ENCODE measurements at places on chromosomes 4 and X.

DNA sequence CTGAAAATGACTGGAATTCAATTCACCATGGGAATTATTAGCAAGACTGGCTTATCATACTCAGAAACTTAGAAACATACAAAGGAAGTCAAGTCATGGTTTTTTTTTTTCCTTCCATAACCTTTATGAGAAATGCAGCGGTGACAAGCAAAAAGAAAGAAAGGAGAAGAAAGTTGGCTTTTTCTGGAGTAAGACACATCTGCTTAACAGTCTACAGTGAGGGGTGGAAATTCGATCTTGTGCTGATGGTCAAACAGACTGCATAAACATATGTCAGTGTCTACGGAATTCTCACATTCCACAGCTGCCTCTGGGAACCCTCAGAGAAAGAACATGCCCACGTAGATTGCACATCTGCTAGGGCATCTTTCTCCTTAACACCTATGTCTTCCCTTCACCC, 54.6 kb downstream of the PROM1 start:
- DNase-seq = no peak

DNA sequence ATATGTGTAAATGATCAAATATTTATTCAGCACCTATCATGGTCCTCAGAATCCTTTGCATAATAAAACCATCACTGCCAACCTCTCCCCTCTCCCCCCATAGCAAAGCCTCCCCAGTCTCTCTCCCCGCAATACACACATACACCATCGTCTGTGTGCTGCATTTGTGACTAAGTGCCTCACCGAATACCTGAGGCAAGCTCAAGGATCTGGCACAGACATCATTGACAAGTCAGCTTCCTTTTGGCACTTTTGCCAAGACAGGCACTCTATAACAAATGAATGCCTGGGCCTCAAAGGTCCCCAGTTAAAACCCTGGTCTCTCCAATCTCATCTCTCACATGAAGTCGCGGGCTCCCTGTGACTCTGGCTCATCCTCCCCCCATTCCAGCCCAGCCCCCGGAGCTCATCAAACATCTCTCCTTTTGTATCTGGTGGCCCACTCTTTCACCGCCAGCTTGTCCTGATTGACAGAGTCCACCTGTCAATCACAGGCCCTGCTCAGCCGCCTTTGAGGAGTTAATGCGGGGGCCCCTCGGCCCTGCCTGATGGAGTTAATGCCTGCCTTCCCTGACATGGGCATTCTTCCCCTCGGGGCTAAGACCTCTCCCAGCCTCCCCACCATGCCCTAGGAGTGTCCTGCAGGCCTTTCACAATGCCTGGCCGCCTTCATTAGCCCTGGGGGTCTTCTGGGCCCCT, 135.8 kb upstream of the ATP6AP2 start:
- no peak for DNase-seq

- no peak for DNase-seq
These were observed 852.4 kb downstream of the CCSER1 start for GRCh38 chr4:90979556-90979955.

DNA sequence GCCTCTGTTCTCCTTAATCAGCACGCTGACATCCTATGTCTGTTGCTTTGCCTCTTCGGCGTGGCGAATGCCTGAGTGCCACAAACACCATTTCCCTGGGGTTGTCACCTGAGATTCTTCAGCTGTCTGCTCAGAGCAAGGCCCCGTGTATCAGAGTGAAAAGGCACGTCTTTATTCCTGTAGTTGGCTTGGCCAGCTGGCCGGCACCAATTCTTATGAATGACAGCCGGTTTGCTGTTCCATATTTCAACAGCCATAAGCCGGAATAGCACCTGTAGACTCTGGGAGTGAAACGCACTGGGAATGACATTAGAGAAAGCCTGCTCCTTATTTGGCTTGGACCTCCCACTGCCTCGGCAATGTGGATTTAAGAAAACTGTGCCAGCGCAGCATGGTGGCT, 89.3 kb downstream of the MGST2 start:
- DNase-seq = no peak

- DNase-seq = no peak
These were observed 27.2 kb upstream of the IGSF1 start for GRCh38 chrX:131316260-131316659.

DNA sequence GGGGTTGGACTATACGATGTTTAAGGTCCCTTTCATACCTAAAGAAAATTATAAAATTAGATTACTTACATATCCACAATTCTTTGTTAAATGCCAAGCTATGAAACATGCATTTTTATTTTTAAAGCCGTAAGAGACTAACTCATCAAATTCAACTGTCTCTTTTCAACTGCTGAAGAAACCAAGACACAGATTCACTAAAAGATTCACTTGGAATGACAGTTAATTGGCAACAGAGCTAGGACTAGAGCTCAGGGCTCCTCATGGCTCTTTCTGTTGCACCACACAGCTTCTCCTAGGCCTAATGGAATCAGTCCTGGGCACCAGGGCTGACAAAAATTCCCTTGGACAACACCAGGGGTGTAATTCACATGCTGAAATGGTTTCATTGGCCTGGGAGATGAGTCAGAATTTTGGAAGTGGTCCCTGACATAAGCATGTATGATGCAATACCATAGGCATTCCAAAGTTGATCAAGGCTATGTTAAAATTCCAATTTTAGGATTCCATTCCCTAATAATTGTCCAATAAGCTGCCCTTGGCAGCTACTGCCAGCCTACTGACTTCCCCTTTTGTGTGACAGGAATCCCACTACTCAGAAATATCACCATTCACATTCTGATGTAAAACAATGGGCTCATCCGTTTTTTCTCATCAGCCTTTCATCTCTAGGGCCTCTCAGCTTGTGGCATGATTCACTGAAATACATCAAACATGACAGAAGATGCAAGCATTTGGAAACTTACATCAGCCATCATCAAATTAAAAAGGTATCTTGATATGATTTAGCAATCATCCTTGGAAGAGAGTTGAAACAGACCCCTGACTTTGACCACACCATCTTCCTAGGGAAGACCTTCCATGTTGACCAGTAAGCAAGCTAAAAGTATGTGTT, 54.2 kb downstream of the PLAC1 start:
- DNase-seq = no peak

- DNase-seq = no peak
These were observed 417.6 kb upstream of the ZFP42 start for GRCh38 chr4:187577941-187578480.

- DNase-seq = no peak
These were observed 727.4 kb downstream of the FAM133A start for GRCh38 chrX:94401426-94401825.

DNA sequence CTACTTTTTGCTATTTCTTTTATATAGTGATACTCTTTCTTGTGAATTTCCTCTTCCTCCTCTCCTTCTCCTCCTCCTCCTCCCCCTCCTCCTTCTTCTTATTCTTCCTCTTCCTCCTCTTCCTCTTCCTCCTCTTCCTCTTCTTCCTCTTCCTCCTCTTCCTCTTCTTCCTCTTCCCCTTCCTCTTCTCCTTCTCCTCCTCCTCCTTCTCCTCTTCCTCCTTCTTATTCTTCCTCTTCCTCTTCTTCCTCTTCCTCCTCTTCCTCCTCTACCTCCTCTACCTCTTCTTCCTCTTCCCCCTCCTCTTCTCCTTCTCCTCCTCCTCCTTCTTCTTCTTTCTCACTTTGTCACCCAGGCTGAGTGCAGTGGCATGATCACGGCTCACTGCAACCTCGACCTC, 36.3 kb upstream of the RBMX start:
- DNase-seq = no peak

DNA sequence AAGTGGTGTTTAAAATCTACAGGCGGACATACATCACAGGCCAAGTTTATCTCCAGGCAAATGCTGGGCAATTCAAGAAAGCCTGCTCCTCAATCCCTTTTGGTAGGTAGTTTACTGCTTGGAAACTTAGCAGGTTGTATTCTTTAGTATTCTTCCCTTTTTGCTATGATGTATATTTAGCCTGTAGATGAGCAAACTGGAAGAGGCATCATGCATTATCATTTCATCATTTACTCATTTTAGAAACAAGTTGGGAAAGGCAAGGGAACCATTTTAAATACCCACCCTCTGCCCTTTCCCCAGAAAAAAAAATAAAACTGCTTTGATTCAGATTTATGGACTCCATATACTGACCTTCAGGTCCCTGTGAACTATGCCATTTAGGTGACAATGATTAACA, 213.2 kb downstream of the CAMK2D start:
- no peak for DNase-seq

DNA sequence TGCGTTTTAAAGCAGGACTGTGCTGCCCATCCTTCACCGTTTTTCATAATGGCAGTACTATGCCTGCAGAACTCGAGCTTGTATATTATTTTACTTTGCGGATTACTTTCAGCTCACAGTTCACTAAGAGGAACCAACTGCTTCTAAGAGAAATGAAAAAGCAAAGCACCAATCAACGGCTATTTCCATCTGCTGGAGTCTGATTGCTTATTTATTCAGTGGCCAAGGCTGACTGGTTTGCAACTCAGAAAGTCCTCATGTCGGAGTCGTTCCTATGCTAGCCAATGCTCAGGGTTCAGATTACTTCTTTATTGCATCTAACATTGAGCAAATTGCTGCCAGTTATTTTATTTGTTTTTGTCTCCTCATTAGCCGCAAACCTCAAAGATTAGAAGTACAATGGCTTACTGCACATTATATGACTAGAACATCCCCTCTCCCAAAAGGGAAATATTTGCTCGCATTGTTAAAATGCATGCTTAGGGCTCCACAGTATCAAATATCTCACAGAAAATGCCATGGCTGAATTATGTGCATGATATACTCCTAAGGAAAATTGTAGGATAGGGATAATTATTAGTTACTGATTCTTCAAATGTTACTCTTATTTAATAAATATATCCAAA, 1628.2 kb upstream of the ADGRL3 start:
- no peak for DNase-seq

DNA sequence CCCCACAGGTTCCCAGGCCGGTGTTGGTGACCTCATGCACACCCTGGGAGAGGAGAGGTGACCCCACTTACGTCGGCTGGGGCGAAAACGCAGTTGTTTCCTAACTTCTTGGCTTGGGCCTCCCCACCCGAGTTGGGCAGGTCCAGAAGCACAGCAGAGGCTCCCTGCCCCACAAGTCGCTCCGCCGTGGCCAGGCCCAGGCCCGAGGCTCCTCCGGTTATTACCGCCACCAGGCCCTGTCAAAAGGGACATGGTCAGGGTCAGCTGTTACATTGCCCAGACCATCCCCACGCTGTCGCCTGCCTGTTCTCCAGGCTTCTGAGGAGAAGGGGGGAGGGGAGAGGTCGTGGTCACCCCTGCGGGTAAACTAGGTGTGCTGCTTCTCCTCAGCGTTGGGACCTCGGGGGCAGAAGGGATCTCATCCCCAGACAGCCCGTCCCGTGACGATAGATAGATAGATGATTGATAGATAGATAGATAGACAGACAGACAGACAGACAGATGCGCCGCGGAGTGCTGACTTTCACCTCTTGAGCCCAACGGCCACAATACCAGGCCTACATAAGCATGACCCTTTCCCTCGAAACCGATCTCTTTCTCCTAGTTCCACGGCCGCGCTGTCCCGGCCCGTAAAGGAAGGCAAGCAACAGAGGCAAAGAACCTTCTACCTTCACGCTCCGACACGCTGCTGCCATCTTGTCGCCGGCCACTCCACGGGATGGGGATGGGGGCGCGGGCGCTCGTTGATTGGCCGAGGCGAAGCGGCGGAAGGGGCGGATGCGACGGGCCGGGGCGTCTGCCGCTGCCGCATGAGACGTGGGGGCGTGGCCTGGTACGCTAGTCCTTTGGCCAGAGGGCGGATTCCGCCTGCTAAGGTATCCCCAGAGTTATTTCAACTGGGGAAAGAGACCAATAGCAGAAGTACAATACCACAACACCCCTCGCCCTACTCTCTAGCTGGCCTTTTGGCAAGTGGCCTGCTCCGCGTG, at the start of gene HSD17B10:
HSD17B10 (minus strand) TSS at position 720 of the 989 bp plus-strand sequence; CDS start at position 695, 25 bp downstream.
- peak; percentile 81 for DNase-seq

DNA sequence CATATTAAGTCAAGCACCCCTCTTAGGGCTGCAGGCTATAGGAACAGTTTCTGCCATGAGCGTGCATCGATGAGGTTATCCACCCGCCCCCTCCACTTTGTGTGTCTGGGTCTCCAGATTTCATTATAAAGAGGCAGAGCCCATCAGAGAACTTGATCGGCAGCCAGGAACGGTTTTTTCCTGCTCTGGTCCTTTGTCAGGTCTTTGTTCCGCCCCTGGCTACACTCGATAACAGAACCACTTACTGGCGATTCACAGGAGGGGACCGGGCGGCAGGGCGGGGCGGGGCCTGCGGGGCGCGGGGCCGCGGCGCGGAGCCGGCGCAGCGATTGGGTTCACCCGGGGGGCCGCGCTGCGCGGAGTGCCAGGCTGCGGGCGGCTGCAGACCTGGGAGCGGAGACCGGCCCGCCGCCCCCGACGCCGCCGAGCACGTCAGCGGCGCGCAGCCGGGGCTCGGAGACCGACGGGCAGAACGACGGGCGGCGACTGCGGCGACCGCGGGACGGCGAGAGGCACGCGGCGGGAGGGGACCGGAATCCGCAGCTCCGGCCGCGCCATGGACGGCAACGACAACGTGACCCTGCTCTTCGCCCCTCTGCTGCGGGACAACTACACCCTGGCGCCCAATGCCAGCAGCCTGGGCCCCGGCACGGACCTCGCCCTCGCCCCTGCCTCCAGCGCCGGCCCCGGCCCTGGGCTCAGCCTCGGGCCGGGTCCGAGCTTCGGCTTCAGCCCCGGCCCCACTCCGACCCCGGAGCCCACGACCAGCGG, at the start of gene SLC10A4:
SLC10A4 (plus strand) TSS at position 338 of the 771 bp plus-strand sequence; CDS start at position 557, 219 bp downstream.
- no peak for DNase-seq

- no peak for DNase-seq
These were observed 86.4 kb upstream of the C4orf50 start for GRCh38 chr4:6104541-6105130.

DNA sequence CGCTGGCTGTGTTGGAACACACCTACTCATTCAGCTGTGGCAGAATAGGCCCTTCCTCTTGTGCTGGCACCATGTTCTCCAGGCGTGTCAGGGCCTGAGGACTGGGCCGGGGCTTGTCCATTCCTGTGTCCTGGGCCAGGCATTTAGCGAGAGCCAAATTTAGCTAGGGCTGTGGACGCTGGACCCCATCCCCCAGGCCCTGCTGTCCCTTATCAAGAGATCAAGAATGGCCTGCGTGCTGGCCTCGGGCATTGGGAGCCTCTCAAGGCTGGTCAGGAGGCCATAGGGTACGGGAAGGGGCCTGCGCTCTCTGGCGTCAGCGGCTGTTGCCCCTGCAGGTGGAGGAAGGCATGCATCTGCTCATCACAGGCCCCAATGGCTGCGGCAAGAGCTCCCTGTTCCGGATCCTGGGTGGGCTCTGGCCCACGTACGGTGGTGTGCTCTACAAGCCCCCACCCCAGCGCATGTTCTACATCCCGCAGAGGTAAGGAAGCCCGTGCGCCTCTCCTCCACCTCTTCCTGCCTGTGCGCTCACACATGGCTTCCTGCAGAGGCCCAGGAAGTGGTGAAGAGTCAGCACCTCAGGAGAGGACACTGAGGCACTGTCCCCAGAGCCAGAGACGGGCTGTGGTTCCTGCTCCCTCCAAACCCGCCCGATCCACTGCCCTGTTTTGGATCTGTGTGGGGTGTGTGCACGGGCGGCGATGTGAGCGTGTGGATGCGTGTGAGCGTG, 15.3 kb downstream of the ABCD1 start:
- DNase-seq = no peak

- DNase-seq = no peak
These were observed 130.8 kb downstream of the ENOX2 start for GRCh38 chrX:130772105-130772775.
